ENCODE measurements at places on chromosomes 4 and X. TPM values are rescaled to one million over a fixed set of nuclear protein-coding genes. Genes with fewer than 3 reads are reported as not detected.

DNA sequence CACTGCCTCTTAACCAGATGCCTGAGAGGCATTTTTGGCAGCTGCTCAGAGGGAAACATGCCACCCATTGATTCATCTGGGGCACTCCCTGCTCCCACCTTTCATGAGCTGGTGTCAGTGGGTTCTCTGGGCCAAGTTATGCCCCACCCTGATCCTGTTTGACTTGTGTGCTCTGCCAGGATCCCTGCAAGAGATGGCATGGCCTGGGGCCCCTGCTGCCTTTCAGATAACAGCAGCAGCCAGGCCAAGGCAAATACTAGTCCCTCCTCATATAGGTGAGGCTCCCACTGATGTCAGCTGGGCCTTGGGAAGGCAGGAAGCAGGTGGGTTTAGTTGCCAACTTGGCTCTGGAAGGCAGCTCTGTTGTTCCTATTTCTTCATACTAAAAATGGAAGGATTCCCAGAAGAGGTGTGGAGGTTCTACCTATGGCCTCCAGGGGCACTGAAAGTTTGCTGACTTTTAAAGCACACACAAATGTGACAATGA, 192.9 kb upstream of the RBPJ start:
- peak; percentile 46 for DNase-seq

GRCh38 chr4:78604988-78605387, 53.4 kb downstream of the ANXA3 start:
- DNase-seq, result no peak

DNA sequence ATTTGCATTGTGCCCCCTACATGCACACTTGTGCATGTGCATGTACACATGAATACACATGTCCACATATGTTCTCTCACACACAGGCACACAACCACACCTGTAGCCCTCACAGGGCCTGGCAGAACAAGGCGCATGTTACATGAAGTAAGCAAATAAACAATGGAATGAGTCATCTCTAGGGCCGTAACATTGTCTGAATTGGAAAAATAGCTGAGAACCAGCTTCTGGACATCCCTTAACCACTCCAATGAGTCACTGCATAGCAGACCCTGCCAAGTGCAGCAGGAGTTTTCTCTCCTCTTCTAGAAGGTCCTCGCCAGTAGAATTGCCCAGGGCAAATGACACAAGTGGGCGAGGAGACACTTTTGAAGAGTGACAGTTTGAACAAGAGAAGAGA, 66.1 kb downstream of the MAGEA10 start:
- peak; percentile 63 for DNase-seq

DNA sequence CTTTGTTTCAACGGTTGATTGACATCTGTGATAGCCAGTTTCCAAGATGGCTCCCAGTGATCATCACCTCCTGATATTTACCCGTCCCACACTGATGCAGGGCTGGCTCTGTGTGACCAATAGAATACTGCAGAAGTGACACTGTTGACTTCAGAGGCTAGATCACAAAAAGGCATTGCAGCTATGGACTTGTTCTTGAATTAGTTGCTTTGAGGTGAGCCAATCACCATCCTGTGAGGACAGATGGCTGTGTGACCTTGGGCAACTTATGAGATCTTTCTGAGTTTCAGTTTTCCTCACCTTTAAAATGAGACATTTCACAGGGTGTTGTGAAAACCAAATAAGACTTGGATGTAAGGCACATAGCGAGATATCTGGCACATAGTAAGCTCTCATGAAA, 1.8 kb upstream of the GPR82 start:
- no peak for DNase-seq

DNA sequence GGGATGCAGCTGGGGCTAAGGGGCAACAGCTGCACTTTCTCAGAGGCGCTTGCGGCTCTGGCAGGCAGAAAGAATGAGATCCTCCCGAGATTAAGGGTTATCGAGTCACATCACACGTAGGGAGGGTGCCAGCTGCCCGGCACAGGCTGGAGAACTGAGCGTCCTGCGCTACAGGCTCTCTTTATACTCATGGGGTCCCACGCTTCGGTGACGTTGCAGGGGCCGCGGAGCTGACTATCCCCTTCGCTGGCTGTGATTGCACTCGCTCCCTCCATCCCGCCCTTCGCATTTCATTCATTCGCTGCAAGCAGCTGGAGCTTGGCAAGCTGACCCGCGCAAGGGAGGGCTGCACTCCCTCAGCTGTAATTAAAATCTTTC, at the start of gene TACR3:
Gene TACR3 (minus strand): TSS at position 156 of the 378 bp plus-strand sequence. CDS start 310 bp downstream, outside the sequence.
- DNase-seq, result no peak

DNA sequence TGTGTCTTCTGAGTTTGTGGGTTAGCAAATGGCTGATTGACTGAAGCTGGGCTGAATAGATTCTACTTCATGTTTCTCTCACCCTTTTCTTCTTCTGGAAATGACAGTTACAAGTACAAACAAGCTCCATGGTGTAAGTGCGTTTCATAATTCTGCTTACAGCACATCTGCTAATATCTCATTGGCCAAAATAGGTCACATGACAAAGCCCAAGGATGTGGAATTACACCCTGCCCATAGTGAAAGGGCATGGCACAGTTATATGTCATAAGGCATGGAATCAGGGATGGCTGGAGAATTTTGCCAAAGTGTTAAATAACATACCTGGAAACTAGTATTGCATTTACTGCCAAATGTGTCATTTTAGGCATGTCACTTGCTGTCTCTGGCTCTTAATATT, 327.2 kb downstream of the NKX6-1 start:
- DNase-seq, result peak; percentile 21

- DNase-seq, result no peak
Observed at GRCh38 chr4:153466949-153467896, 1.1 kb downstream of the TMEM131L start.

DNA sequence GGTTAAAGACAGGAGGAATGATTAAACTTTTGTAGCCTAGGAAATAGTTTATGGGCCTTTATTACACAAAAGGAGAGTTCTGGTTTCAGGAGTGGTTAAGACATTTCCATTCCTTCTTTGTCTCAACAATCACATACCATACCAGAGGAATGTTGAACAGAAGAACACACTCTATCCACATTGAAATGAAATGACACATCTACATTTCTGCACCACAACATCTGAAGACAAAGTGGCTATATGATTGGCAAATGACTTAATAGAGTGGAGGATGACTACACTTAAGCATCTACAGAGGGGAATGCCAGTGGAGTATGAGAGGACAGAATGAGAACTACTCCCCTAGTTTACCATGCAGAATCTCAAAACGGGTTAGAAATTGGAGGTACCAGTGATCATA, 8.0 kb downstream of the CYP2U1 start:
- DNase-seq, result peak; percentile 84

- peak; percentile 92 for DNase-seq
Observed at GRCh38 chr4:58983887-58984286, 1873.7 kb upstream of the IGFBP7 start.

GRCh38 chr4:98639108-98639507, 19.3 kb downstream of the TSPAN5 start:
- no peak for DNase-seq

DNA sequence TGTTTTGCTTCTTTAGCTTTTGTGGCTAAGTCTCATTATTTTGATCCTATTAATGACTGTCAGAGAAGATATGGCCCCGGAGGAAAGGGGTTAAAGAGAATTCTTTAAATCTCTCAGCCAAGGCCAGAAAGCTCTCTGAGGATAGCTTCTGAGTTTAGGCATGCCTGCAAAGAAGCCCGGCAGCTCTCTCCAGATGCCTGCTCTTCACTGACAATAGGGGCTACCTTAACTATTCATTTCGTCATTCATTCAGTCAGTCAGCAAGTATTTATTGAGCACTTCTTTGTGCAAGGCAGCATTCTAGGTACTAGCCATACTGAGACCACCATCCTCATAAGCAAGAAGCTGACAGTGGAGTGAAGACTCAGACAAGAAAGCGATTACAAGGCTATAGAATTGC, 34.0 kb upstream of the BMP15 start:
- DNase-seq, result no peak

DNA sequence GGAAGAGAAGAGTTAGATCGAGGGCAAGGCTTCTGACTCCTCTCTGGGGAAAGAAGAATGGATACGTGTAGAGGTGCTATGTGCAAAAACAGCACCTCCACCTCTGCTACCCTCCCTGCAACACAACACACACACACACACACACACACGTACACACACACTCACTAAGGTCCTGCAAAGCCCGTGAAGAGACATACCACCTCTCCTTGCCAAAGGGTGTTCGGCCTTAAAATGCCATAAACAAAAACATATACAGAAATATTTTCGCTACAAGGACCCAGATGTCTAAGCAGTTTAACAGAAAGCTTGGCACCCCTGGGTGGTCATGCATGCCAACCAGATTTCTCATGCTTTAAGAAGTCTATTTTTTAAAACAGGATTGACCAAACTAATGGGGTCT, 1.5 kb downstream of the TIFA start:
- no peak for DNase-seq

DNA sequence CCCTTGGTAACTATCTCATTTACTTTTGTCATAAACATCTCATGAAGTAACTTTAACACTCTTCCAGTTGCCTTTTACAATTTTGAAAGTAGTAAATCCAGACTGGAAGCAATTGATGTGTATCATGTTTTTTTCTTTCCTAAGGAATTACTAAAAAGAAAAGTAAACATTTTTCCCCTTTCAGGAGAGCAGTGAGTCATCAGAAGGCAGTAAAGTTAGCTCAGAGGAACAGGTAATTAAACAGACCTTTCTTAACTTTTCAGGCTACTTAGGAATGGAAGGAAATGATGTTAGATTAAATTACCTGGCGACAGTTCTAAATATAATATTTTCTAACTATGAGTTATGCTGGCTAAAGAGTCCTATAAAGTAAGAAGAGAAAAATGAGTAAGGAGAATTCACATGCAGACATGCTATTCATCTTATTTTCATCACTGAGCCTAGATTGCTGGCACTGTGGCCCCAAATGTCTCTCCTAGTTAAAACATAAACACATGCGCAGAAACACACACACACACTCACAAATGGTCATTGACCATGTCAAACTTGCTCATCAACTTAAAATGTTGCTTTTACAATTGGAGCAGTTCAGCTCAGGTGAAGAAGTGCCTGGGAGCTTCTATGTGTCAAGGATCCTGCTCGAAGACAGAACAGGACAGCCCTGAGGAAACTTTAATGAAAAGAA, 9.3 kb downstream of the DMP1 start:
- peak; percentile 51 for DNase-seq

GRCh38 chr4:68272860-68273259, 27.4 kb upstream of the TMPRSS11B start:
- no peak for DNase-seq

- no peak for DNase-seq
Observed at GRCh38 chr4:106036334-106036733, 141.1 kb downstream of the NPNT start.

- peak; percentile 49 for DNase-seq
Observed at GRCh38 chrX:115960440-115961084, 210.0 kb upstream of the AGTR2 start.

Gene AP1S2
- polyA plus RNA-seq, result 4.3 TPM

Gene SLC26A1
- not detected for polyA plus RNA-seq

Gene SHROOM2
- polyA plus RNA-seq, result 3.2 TPM

Gene EVC2
- 2.7 TPM for polyA plus RNA-seq

Gene NOX1
- not detected for polyA plus RNA-seq

Gene NPY2R
- polyA plus RNA-seq, result not detected

Gene AMBN
- polyA plus RNA-seq, result not detected

Gene MAGIX
- polyA plus RNA-seq, result 2.0 TPM

Gene USP51
- 0.25 TPM for polyA plus RNA-seq

Gene UNC5C
- not detected for polyA plus RNA-seq

Gene HAND2
- not detected for polyA plus RNA-seq

Gene PABPC1L2A
- not detected for polyA plus RNA-seq

Gene CD99
- polyA plus RNA-seq, result 324 TPM
